ENCODE measurements at places on chromosomes 12 and 14.

GRCh38 chr14:90624732-90625400 is 191.4 kb downstream of the TTC7B start:
- DNase-seq = no peak

DNA sequence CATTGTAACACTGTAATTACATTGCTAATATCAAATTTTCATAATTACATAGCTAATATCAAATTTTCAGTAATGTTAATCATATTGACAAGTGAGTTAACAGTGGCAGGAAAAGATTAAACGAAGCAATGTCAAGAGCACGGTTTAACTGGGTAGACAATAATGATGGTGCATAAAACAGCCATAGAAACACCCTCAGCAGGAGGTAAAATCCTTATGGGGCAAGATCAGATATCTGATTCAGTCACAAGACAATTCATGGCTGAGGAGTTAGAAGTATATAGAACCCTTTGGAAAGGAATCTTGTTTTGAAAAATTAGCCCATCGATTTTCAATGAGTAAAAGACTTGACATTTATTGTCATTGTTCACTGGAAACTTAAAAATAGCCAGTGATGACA is 190.6 kb downstream of the SLC2A13 start:
- DNase-seq = no peak

- no peak for DNase-seq
Observed at GRCh38 chr12:3920351-3921150, 47.4 kb upstream of the PARP11 start.

GRCh38 chr12:59808317-59808910 is 212.6 kb downstream of the SLC16A7 start:
- DNase-seq = peak; percentile 18

- no peak for DNase-seq
Observed at GRCh38 chr14:103561381-103562178, 877 bp downstream of the BAG5 start.

DNA sequence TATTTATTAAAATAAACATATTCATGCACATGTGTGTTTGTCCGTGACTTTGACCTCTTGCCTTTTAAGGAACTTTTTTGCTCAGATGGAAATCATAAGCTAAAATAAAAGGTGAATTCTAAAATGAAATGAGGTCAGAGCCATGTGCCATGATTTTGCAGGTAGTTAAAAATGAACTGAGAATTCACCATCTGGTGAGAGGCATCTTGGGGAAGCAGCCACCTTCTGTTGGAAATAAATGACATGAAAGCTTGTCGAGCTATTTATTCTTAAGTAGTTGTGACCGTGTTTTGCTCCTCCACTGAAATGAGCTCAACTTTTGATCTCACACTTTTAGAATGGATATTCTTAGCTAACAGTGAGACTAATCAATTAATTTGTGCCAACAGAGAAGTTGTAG is 56.8 kb upstream of the CNOT2 start:
- no peak for DNase-seq

GRCh38 chr12:129409281-129409680 is 494.5 kb downstream of the TMEM132D start:
- no peak for DNase-seq

- DNase-seq = no peak
Observed at GRCh38 chr14:100107236-100107635, 42.0 kb downstream of the EVL start.

DNA sequence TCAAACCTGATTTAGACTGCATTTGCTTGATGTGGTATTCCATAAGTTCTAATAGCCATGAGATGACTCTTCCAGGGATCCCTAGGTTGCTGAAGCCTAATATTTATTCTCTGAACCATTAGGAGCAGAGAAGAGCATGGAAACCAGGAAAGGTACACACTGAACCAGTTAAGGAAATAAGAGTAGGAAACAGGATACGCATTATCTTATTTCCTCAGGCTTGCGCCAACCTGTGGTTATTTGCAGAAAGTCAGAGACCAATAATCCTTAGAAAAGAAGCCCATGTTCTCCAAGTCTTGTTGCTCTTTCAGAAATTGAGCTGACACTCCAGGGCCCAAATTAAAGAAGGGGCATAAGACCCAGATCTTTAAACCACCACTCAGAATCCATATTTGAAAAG is 41.8 kb upstream of the SMUG1 start:
- no peak for DNase-seq

DNA sequence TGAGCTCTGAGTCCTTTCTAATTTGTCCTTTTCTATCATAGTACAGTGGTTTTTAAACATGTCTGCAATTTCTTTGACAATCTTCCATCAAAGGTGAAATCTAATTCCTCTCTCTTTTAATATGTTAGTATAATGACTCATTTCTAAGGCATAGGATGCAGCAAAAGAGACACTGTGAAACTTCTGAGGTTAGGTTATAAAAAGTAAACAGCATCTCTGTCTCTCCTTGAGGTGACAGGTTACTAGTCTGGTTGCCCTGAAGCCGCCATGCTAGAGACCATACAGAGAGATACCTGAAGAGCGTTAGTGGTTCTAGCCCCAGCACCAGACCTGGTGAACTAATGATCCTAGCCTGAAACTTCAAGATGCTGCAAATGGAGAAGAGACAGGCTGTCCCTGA is 114.3 kb downstream of the PPM1A start:
- DNase-seq = no peak

DNA sequence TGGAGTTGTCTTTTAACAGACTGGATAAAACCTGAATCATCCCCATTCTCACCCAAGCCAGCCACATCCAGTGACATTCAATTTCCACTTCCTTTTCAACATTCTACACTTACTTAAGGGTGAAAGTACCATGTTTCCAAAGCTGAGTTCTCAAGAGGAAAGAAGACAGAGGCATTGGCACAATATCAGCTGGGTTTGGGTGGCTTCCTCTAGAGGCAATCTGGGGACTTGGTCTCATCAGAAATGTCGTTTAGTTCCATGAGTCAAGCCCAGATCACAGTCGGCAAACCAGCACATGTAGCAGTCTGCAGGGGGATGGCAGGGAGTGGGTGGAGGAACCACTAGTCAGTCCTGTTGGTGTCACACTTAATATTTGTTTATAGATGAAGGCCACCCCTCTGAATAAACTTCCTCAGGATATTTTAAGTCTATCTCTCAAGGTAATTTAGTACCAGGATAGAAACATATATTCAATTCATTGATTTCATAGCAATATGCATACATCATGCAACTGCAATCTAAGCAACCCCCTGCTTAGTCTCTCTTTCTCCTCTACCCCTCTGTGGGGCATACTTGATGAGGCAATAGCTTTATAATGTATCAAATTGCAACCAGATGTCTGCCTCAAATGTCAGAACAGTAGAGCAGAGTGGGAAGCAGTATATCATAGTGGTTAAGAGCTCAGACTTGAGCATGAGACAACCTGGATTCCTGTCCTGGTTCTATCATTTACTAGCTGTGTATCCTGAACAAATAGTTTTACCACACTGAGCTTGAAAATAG is 3.0 kb downstream of the SRRM4 start:
- no peak for DNase-seq

- DNase-seq = no peak
Observed at GRCh38 chr14:101230161-101230850, 326.8 kb upstream of the RTL1 start.

- DNase-seq = no peak
Observed at GRCh38 chr12:21558100-21558679, 32.1 kb downstream of the SPX start.

DNA sequence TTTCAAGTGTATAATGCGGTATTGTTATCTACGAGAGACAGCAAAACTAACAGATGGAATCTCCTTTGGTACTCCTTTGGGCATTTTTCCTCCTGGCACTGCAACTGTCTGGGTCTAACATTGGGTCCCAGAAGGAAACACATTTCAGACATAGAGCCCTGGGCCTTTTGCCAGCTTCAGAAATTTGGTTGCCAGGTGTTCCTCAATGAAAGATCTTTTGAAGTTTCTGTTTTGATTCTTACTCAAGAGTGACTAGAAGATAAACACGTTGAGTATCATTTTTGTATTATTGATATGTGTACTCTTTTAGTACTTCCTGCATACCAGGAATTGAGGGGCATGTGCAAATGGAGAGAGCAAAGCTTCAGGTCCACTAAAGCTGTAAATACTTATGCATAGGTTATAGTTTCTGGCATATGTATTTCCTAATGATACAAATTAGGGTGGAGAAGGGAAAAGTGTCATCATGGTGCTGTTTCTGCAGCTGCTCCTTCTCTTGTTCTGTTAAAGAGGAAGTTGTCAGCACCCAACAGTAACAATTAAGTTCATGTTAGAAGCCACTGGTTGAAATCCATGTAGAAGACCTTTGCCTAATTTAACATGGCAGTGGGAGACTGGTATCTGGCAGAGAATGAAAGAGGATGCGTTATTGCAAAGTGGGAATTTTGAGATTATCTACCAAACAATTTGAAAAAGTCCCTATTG is 53.5 kb downstream of the SLC38A6 start:
- DNase-seq = no peak
